ENCODE measurements at places on chromosomes 6 and 20. TPM values are rescaled to one million over a fixed set of nuclear protein-coding genes. Genes with fewer than 3 reads are reported as not detected.

Gene PCK1
- not detected for polyA plus RNA-seq

Gene TCF21
- not detected for polyA plus RNA-seq

Gene KLHDC3
- 128 TPM for polyA plus RNA-seq

Gene XKR7
- polyA plus RNA-seq = not detected

Gene C4A
- not detected for polyA plus RNA-seq

Gene GPX5
- not detected for polyA plus RNA-seq

Gene ZC3H12D
- polyA plus RNA-seq = 2.3 TPM

Gene ANKRD66
- polyA plus RNA-seq = not detected

Gene UBE3D
- 7.5 TPM for polyA plus RNA-seq

Gene NKAPL
- polyA plus RNA-seq = 0.12 TPM

Gene ZCCHC3
- 5.6 TPM for polyA plus RNA-seq

Gene SUN5
- not detected for polyA plus RNA-seq

Gene PRL
- polyA plus RNA-seq = not detected

Gene SASH1
- not detected for polyA plus RNA-seq

Gene FABP7
- polyA plus RNA-seq = not detected

Gene BNIP5
- not detected for polyA plus RNA-seq

Gene PRIM2
- polyA plus RNA-seq = 7.2 TPM

Gene PHF1
- 58.6 TPM for polyA plus RNA-seq

Gene TREM2
- polyA plus RNA-seq = not detected

Gene RAET1E
- not detected for polyA plus RNA-seq

Gene RIPPLY2
- not detected for polyA plus RNA-seq

Gene RIMS4
- polyA plus RNA-seq = not detected

Gene EYS
- 0.07 TPM for polyA plus RNA-seq

Gene CALHM4
- not detected for polyA plus RNA-seq

Gene KIAA1755
- polyA plus RNA-seq = not detected

Gene TMEM151B
- polyA plus RNA-seq = not detected

Gene ZNF311
- 0.08 TPM for polyA plus RNA-seq

Gene IYD
- polyA plus RNA-seq = not detected

Gene TMEM14A
- polyA plus RNA-seq = 26.1 TPM

All from naive thymus-derived CD4-positive, alpha-beta T cell (primary cell).